Activated T-helper 2 cell treated with anti-CD3 and anti-CD28 coated beads, Interferon-gamma antibody, Interleukin-2, Interleukin-4, amounts not matched to agents 10 μg/mL and 5 μg/mL and 100 μg/mL, durations not matched to agents 14 hours and 24 hours and 36 hours (primary cell): ENCODE measurements at places on chromosomes 4 and X.

GRCh38 chr4:151195801-151196200, 81.2 kb upstream of the PRSS48 start:
- DNase-seq = no peak

- no peak for DNase-seq
Observed at GRCh38 chrX:133185938-133186337, 32.2 kb downstream of the TFDP3 start.

GRCh38 chrX:113392355-113392754, 551.7 kb upstream of the AMOT start:
- no peak for DNase-seq

GRCh38 chr4:173517781-173518424, 12.1 kb downstream of the HAND2 start:
- no peak for DNase-seq

GRCh38 chr4:94695384-94695783, 62.4 kb upstream of the BMPR1B start:
- DNase-seq = no peak

GRCh38 chrX:7143941-7144525, 3.5 kb upstream of the STS start:
- DNase-seq = no peak

- DNase-seq = no peak
Observed at GRCh38 chr4:157280673-157281072, 60.1 kb downstream of the GRIA2 start.

DNA sequence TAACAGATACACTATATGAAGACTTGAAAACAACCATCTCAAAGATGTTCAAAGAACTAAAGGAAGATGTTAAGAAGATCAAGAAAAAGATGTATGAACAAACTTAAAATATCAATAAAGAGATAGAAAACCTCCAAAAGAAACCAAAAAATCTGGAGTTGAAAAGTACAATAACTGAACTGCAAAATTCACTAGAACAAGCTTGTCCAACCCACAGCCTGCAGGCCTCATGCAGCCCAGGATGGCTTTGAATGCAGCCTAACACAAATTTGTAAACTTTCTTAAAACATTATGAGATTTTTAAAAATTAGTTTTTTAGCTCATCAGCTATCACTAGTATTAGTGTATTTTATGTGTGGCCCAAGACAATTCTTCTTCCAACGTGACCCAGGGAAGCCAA, 77.0 kb upstream of the DCTD start:
- DNase-seq = no peak

DNA sequence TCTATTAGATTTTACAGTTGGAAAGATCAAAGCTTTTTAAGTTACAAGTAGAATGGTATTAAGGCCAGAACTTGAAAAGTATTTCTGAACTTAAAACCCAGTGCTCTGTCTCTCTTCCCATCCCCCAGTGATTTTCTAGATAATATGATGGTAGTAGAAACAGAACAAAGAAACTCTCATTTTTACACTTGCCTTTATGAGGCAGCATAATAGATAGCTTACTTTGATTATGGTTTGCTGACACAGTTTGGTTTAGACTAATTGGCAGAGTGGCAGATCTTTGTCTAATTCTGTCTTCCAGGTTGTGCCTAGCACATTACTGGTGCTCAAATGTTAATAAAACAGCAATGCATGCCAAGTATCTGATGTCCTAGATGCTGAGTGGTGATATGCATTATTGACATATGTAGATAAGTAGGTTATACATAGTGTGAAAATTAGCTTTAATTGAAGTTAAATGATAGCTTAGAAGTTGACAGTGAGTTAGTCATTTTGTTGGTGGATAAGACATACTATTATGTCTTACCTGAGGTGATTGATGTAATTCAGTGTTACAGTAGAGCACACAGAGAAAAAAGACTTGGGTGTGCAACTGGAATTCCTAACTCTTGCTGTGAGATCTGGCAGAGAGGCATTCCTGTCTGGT, 4.3 kb upstream of the RAPGEF2 start:
- no peak for DNase-seq

GRCh38 chr4:112418092-112418491, 97.9 kb downstream of the NEUROG2 start:
- DNase-seq = no peak

DNA sequence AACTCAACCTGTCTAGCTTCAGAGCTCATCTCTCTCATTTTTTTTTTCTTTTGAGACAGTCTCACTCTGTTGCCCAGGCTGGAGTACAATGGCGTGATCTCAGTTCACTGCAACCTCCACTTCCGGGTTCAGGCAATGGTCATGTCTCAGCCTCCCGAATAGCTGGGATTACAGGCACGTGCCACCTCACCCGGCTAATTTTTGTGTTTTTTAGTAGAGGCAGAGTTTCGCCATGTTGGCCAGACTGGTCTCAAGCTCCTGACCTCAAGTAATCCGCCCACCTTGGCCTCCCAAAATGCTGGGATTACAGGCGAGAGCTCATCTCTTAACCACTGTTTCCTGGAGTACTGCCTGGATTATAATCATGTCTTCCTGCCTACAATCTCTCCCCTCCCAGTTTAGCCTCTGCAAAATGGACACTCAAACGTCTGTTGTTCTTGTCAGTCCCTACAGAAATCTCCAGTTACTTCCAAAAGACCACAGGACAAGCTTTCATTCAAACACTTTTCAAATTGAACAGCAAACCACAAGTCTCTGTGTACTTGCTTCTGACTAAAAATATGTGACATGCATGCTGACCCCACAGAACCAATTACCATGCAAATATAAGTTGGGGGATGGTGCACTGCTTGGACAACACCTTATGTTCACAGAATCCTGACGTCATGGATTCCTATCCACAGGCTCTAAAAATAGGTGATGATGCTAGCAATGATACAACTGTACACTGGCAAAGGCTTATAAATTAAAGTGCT, 137.2 kb downstream of the SH3KBP1 start:
- DNase-seq = no peak

DNA sequence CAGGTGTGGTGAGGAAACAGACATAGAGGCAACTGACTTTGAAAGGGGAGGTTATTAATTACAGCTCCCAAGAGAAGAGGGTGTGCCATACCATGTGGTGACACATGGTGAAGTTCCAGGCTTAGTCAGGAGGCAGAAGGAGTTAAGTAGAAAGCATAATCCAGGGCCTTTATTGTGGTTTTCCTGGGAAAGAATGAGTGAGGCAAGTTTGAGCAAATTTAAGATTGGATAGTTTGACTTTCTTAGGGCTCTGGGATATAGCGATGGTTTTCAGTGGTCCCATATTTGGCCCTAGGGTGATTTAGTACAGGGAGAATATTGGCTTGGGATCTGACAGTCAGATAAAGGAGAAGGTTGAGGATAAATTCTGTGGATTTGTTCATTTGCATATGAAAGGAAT, 495.9 kb upstream of the FSTL5 start:
- DNase-seq = no peak

- no peak for DNase-seq
Observed at GRCh38 chr4:183638436-183638835, 20.5 kb downstream of the RWDD4 start.

DNA sequence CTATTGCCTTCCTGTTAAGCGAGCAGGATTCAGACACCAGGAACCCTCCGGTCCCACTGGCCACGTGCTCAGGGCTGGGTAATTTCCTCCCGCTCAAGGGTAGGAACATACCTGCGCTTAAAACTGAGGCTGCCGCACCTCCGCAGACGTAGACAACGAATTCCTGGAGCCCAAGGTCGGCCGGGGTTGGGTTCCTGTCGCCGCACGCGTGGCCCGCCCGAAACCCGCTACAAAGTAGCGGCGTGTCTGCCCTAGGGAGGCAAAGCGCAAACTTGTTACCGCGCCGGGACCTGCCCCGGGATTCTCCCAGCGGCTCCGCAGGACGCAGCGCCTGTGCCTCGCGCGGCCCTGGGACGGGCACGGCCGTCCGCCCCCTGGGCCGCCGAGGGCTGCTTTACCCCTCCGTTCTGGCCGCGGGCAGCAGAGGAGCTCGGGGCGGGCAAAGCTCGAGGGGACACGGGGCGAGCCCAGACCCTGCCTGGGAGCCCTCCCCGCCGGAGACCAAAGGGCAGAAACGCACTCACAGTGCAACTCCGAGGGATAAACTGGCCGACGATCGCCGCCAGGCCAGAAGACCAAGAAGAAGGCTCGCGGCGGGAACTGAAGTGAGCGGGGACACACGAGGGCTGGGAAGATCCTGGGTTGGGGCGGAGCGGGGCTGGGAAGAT, at the start of gene ERVMER34-1:
Gene ERVMER34-1 (minus strand): TSS at position 607 of the 668 bp plus-strand sequence. CDS start 5,905 bp downstream, outside the sequence.
- DNase-seq = no peak
